ELR (cell line): ENCODE measurements at places on chromosomes 4 and X.

DNA sequence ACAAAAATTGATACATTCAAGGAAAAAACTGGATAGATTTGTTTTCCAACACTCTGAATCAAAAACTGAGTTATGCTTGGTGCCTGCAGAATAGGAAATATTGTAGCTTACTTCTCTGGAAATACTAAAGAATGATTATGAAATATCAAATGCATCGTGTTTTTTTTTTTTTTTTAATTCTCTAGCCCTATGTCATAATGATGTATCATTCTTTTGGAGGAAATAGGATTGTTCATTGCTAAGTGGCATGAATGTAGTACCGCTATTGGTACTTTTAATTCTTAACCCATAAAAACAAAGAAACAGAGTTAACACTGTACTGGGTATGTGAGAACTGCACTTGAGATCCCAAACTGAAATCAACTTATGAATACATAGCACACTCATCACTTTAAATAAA lies 7.6 kb upstream of the FAM200B start:
- no peak for DNase-seq

DNA sequence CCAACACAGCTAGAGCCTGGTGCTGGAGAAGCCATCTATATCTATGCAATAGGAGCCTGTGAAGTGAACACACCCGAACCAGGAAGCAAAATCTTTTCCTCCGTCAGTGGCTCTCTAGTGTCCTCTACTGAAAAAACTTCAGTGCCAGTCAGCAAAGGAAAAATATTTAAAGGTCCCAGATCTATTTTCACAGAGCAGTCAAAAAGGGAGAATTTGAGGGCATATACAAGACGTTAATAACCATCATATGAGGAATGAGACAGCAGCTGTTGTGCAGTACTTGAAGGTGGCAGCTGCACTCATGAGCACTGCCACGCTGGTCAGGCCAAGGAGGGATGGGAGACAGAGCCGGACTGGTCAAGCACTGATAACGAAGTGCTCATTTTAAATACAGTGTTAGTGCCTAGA lies 14.4 kb downstream of the MCUB start:
- peak; percentile 22 for DNase-seq

GRCh38 chr4:38567457-38567856 lies 96.5 kb upstream of the KLF3 start:
- peak; percentile 15 for DNase-seq

DNA sequence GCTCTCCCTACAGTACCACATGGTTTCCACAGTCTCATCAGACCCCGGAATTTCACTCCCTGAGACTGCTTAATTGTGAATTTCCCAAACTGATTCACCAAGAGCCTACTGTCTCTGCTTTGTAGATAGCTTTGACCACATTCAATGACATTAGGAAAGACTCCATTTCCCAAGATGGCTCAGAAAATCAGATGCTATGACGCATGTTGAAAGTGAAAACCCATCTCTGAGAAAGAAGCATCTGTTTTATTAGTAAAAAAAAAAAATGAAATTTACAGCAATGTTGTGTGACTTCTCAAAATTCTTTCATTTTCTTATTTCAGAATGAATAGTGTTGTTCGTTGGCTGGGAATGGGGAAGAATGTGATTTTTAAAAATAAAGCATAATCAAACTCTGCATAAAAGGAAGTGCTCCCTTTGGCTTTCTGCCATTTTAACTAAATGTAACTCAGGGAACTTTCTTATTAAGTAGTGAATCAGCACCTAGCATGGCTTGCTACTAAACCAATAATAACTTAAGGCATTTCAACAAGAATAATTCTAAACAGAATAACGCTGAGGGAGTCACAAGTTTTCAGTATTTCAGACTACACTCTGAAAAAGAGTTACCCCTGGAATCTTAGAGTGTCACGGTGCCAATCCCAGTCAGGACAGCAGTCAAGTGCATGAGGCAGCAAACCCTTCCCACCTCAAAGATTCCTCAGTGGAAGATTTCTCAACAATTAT lies 97.4 kb upstream of the MYOZ2 start:
- DNase-seq, result peak; percentile 33

- no peak for DNase-seq
Observed at GRCh38 chr4:181166742-181167399, 1076.3 kb upstream of the TENM3 start.

- DNase-seq, result no peak
Observed at GRCh38 chr4:5448221-5448620, 260.1 kb downstream of the EVC2 start.

DNA sequence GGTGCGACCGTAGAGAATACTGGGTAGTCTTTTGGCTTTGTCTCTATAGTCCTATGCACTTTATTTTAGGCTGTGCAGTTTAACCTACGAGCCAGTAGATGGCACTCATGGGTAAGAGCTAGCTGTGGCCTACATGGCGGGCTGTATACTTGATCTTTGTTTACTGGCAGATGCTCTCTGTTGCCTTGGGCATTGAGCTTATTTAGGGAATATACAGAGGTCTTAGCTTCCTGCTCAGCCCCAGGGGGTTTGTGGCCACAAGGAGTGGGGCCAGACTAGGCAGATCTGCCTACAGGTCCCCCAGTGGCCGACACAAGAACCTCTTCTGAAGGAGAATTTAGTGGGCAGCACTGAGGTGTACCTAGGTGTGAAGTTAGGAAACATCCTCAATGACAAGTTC lies 227.6 kb upstream of the HDX start:
- peak; percentile 27 for DNase-seq

DNA sequence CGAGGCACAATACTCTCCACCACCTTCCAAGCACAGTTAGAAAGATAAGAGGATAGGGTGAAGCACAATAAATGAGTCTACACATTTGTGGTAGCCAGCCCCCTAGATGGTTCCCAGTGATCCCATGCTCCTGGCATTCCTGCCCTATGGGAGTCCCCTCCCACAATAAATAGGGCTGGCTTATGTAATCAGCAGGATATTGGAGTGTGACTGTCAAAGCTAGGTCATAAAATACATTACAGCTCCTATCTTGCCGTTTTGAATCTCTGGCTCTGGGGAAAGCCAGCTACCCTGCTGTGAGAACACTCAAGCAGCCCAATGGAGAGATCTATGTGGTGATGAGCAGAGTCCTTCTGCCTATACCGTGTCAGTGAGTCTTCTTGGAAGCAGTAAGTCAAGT lies 198.7 kb upstream of the NOCT start:
- DNase-seq, result no peak

DNA sequence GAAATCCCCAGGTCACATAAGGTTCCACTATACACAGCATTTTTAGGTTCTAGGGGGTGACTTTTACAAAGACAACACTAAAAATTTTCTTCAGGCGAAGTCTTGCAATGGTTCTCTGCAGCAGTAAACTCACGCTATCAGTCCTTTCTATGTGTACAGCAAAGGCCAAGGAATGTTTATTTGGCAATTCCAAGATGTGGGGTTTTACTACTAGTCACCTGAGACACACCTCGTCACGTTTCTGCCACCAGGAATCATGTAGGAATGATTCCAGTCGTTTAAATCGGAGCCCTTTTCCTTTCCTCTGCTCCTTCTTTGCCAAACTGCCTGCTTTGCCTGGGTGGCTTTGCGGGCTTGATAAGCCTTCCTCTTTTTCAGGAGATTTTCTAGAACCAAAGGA lies 75.9 kb upstream of the ENPEP start:
- no peak for DNase-seq

DNA sequence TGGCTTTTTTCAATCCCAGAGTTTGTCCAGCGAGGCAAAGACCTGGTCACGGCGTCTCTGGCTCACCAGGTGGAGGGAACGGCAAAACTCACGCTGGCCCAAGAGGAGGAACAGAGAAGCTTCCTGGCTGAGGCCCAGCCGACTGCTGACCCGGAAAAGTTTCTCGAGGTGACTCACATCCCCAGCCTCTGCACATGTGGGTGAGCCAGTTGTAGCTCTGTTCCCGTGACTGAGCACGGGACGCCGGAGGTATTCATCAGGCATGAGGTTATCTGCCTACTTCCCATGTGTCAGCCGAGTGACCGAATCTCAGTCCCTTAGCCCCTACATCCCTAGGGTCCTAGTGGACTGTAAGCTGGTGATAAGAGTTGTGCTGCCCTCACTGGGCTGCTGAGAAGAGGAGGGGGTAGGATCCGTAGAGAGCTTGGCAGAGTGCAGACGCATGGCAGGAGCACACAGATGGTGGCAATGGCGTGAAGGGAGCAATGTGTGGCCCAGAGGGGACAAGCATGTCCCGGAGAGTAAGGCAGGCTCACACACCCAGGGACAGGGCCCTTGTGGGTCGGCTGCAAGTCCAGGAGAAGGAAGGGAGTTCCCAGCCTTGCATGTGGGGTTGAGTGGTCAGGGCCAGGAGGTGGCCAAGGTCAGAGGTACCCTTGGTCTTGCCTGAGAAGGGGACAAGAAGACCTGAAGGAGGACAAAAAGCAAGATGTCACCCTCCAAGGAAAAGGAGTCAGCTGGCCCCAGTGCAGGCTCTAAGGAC lies 42.9 kb downstream of the EVC start:
- DNase-seq, result peak; percentile 97

GRCh38 chr4:93029769-93030168 lies 726.0 kb downstream of the GRID2 start:
- no peak for DNase-seq

DNA sequence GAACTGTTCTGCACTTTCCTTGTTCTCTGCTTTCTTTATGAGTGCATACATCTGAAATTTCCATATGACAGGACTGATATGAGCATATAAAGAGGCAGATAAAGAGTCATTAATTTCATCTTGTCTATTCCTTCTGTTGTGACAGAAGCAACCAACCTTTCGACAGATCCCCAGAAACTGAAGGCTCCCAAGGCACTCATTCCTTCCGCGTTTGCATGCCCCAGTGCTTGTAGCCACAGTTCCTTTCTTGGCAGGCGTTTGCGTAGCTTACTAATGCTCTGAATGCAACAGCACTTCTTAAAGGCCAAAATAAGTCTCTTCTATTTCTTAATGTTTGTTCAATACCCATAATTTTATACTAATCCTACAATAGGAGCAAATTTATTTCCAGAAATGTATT lies 94.0 kb upstream of the TBL1X start:
- no peak for DNase-seq

GRCh38 chr4:32958586-32958985 lies 2238.4 kb downstream of the PCDH7 start:
- peak; percentile 1 for DNase-seq

DNA sequence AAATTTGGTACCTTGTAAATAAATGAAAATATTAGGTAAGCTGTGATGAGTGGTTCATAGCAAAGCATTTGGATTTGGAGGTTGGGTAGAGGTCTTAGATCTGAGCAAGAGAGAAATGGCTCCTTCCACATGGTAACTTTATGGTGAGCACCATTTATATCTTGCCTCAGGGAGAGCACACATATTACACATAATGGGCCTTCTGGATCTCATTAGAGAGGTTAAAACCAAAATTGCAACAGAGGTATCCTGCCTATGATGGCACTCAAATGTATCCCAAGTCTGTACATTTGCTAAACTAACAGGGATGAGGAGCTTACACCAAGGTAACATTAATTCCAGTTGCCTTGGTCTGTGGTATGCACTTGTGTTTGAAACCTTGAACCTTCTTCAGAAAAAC lies 87.1 kb upstream of the PUDP start:
- no peak for DNase-seq

DNA sequence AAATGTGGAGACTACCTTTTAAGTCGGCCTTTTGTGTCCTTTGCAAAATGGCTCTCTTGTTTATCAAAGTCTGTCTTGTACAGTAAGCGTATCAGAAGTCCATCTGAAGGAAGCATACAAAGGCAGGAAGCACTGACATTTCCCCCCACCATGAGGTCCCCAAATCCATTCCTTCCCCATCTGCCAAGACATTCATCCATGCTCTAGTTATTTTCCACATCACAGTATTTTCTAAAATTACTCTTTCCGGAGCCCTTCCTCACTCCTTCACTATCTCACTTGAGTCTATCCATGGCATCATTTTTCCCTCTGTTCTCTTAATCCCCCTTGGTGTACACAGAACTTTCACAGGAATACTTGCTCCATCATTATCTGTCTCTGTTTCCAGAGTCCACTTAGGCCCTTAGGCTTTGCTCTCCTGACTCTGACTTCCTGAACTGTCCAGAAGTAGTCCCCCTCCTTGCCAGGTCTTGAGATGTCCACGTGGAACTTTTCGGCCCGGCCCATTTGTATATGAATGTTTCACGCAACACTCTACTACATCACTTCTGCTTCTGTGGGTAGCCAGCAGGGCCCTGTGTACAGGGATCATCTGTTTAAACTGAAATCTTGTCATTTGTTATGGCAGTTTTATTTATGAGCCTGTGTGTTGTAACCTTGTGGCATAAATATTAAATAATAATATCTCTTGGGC lies 2.1 kb downstream of the SEL1L3 start:
- DNase-seq, result no peak

- no peak for DNase-seq
Observed at GRCh38 chr4:6527683-6528595, 47.0 kb upstream of the MAN2B2 start.

- DNase-seq, result no peak
Observed at GRCh38 chr4:98618680-98619079, 39.7 kb downstream of the TSPAN5 start.

DNA sequence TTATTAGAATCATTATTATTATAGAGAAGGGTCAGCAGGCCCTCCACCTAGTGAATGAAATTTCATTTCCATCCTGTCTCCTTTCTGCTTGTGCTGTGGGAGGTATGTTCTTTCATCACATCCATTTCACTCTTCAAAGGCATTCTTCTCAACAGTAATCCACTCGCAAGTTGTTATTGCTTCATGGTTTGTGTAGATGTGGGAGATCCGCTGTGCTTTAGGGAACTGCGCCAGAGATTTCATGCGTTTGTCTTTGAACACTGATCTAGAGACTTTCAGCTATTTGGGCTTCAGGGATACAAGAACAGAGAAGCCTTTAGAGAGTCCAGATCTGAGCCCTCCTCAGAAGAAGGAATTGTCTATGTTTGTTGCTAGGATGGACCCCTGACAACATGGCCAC lies 53.5 kb upstream of the PUDP start:
- DNase-seq, result no peak

- DNase-seq, result no peak
Observed at GRCh38 chr4:28462766-28463700, 1602.4 kb downstream of the STIM2 start.

DNA sequence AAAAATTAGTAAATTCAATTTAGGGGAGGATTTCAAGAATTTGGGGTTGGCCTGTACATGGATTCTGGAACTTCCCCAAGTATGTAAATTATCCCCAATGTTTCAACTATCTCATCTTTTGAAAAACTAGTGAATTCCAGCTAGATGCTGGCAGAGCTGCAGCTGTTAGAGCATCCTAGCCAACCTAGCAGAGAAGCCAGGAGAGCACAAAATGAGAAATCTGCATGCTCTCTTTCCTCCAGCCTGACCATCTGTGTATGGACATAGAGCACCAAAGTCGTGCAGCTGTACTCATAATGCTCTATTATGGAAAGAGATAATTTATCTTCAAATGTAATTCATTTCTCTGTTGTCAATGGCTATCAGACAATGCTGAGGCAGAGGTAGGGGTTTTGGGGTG lies 1217.7 kb downstream of the PCDH19 start:
- no peak for DNase-seq

DNA sequence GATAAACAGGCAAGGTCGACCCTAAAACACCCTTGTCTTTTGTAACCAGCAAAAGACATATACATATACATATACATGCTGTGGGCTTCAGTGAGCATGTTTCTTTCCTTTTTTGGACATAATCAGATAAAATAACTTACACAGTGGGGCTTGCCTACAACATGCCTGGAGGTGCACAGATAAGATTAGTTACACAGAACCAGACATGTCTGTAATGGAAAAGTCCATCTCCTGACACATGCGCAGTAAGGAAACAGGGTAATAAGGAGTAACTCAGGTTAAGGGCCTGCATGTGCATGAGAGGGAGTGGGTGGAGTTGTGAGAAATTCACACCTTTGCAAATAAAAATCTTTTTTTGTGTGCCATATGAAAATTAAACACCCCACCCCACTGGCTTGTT lies 3.4 kb downstream of the UGT2A1 start:
- DNase-seq, result no peak
